Effector memory CD4-positive, alpha-beta T cell (primary cell): ENCODE measurements at places on chromosomes 6 and 20.

DNA sequence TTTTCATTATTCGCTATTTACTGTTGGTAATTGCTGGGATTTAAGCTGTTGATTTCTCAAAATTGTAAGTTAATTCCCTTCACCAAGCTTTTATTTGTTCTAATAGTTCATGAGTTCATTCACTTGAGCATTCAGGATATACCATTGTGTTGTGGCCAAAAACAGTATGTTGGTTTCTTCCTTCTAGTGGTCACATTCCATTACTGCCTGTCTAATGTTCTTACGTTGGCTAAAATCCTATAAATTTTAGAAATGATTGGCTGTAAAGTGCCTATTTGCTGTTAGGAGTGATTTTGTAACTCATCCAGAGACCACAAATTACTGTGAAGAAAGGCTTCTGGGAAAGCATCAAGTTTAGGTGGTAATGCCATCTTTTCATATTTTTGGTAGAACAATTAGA lies 76.3 kb downstream of the FARS2 start:
- no peak overlapping the region for H3K4me3 ChIP-seq
- peaks cover 4% of the 10 kb centered on the region for H3K4me1 ChIP-seq
- no peak for DNase-seq
- H3K27me3 ChIP-seq, result no peaks in the 10 kb centered on the region

GRCh38 chr6:73231986-73232391 lies 6.7 kb upstream of the KHDC1L start:
- H3K36me3 ChIP-seq, result no peaks in the 10 kb centered on the region
- no peak overlapping the region for H3K4me3 ChIP-seq
- DNase-seq, result no peak
- H3K4me1 ChIP-seq, result no peaks in the 10 kb centered on the region

DNA sequence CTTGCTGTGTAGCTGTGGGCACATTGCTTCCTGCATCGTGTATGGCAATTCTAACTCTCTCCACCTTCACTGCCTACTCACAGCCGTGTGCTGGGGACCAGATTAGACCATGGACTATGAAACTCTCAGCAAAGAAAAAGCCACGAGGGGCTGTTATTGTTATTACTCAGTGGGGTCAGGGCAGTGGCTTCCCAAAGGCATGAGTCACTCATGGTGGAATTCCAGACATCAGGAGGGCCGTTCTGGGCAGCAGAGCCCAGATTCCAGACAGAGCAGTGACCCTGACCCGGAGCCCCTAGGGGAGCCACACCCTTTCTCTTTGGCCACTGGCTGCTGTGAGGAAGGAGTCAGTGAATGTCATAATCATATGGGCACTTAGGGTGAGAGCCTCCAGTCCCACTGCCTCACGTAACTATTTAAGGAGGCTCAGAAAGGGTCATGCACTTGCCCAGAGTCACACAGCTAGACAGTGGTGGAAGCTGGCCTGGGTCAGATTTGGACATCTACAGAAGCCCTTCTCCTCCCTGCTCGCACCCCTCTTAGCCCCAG lies 22.2 kb upstream of the CCN5 start:
- H3K27me3 ChIP-seq, result no peaks in the 10 kb centered on the region
- H3K36me3 ChIP-seq, result no peaks in the 10 kb centered on the region
- no peak overlapping the region for H3K4me3 ChIP-seq
- no peak for DNase-seq
- no peak overlapping the region for H3K27ac ChIP-seq

- no peaks in the 10 kb centered on the region for H3K27me3 ChIP-seq
- H3K4me3 ChIP-seq, result no peak overlapping the region
- no peak overlapping the region for H3K27ac ChIP-seq
- no peaks in the 10 kb centered on the region for H3K4me1 ChIP-seq
Observed at GRCh38 chr6:52317841-52318581, 33.5 kb upstream of the MCM3 start.

DNA sequence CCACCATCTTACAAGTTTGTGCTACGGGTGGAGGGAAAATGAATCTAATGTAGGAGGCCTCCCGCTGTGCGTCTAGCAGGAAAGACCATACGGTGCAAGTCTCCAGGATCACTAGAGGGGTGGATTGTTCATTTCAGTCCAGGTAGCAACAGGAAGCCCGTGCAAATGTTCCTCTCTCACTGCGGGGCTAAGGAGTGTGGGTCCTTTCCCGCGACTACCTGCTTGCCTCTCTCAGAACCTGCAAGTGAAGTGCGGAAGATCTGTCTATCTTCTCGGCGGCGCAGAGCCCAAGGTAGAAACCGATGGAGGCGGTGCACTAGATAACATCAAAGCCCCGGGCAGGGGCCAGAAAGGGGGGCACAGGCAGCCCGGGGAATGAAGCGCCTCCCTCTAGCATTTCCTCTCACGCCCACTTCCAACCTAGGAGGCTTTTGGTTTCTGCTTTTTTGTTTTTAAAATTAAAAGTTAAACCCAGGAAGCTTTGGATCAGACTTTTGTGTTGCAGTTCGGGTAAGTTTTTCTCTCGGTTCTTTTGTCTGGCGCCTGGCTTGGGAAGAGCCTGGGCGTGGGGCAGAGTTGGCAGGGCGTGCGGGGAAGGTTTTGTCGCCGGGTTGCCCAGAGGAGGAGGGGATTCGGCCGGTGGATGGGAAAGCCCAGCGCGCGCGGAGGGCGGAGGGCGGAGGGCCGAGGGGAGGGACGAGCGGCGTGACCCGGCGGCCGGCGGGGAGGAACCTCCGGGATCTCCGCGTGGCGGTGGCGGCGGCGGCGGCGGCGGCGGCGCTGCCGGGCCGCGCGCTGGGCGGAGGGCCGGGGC lies 3.5 kb upstream of the HIVEP1 start:
- no peaks in the 10 kb centered on the region for H3K27me3 ChIP-seq
- no peaks in the 10 kb centered on the region for H3K36me3 ChIP-seq
- peak overlapping the region; percentile 66 for H3K4me3 ChIP-seq

DNA sequence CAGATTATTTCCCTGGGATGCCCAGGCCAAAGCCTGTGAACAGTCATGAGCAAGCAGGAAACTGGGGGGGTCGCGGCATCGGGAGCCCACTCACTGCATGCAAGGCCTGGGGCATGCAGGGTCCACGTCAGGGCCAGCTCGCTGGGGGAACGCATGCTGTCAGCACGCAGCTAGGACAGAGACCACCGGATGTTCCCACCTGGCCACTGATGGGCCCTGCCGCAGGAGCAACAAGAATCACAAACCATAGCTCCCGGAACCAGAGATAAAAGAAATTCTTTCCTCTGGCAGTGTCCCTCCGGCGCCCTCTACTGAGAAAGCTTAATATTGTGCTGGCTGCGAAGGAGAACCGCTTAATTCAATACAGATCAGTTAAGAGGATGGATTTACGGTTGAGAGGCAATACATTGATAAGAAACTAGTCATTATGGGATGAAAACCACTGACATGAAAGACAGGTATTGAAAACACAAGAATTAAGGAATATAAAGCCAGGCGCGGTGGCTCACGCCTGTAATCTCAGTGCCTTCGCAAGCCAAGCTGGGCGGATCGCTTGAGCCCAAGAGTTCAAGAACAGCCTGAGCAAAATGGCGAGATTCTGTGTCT lies 32.6 kb downstream of the C6orf15 start:
- peak overlapping the region; percentile 20 for H3K4me3 ChIP-seq
- H3K27ac ChIP-seq, result no peak overlapping the region
- H3K36me3 ChIP-seq, result no peaks in the 10 kb centered on the region
- H3K4me1 ChIP-seq, result peaks cover 6% of the 10 kb centered on the region
- DNase-seq, result peak; percentile 34
